ENCODE measurements at places on chromosomes 5 and 9.

- no peak for DNase-seq
Measured at GRCh38 chr5:147576646-147577535, 67.0 kb upstream of the DPYSL3 start.

- DNase-seq: no peak
Measured at GRCh38 chr9:101915482-101915881, 177.0 kb upstream of the GRIN3A start.

GRCh38 chr5:148090773-148091250 is 27.0 kb downstream of the SPINK5 start:
- DNase-seq: no peak

GRCh38 chr5:7894860-7895259 is 25.9 kb downstream of the MTRR start:
- DNase-seq: no peak

DNA sequence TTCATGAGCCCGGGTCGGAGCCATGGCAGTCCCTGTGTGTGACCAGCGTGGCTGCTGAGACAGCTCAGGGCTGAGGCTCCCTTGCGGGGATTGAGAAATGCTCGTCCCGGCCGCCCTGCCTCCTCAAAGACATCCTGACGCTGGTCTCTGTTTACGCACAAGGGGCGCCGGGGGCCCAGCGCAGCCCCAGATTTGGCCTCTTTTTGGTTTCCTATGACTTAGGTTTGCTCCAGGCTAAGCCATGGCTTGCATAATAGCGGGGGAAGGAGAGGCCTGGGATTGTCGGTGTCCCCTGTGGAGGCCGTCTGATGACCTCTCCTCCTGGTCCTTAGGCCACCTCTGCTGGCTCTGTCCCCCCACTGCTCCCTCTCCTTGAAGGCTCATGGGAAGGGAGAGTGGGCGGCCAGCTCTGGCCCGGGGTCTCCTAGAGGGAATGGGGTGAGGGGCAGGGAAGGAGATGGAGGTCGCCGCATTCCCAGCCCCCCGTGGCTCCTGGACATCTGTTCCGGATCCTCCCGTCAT is 3.5 kb downstream of the LAMC3 start:
- DNase-seq: no peak

GRCh38 chr5:81177061-81177460 is 56.1 kb upstream of the CKMT2 start:
- no peak for DNase-seq

DNA sequence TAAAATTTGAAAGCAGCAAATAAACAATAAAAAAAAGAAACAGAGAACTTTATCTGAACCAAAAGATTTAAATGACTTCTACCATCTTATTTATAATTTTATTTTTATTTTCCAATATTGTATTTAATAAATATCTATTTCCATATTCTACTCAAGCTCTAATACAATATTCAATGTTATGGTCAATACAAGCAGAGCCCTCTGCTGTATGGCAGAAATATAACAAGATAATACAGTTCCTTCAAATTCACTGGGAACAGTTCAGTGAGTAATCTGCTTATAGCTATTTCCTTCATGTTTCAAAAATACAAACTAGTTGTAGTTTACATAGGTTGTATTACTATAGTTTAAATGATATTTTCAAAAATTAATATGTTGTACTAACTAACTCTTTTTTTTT is 332.7 kb downstream of the PRDM9 start:
- DNase-seq: no peak

- DNase-seq: no peak
Measured at GRCh38 chr5:132979367-132979940, 16.0 kb upstream of the AFF4 start.

DNA sequence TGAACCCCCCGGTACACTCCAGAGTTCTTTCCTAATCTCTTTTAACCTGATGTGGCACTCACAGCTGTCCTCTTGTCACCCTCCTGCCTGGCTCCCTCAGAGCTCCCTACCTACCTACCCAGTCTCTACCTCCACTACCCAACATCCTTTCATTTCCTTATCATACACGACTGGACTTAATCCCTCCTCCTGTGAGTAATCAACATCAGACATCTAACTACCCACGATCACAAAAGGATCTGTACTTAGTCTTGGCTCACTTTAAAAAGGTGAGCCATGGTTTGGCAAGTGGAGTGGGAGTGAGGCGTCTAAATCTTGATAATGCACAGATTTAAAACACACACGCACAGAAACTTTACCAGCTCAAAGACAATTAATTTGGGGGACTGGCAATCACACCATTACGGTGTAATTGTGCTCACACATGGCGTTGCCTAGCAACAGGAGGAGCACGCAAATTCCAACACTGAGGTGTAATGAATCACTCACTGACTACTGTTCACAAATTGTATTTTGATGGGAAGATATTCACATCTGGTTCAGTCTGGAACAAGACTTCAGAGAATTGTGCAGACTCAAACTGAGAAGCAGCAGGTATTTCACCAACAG is 235.9 kb downstream of the EPB41L4A start:
- DNase-seq: no peak

GRCh38 chr9:93473411-93473810 is 20.0 kb upstream of the FAM120AOS start:
- DNase-seq: no peak

DNA sequence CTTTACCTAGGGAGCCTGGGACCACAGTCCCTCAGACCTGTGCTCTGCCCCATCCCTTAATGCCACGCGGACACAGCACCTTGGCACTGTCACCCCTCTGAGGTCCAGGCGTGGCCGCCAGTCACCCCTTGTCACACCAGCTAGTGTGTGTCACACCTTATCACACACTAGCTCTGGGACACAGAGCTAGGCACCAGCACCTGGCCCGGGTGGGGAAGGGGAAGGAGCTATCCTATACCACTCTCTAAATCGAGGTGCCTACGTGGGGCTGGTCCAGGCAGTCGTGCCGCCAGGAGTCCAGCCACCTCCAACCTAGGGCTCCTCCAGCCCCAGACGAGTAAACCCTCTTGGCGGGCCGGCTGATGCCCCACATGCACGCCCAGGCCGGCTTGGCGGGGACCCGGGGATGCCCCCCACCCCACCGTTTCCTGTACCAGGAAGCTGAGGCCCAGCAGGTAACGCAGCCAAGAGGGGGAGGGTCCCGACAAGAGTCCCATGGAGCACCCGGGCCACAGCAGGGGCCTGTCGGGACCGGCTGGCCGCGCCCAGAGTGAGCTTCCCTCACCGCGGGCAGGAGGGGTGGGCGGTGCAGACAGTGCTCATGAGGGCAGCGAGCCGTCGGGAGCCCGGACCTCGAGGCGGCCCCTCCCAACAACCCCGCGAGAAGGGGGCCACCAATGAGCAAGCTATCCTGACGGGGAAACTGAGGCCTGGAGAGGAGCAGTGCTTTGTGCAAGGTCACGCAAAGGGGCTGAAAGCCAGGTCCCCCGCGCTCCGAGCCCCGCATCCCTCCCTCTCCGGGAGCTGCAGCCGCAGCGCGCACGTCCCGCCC is 550 bp downstream of the CORO2A start:
- no peak for DNase-seq

- no peak for DNase-seq
Measured at GRCh38 chr9:13915591-13916301, 398.2 kb downstream of the NFIB start.

DNA sequence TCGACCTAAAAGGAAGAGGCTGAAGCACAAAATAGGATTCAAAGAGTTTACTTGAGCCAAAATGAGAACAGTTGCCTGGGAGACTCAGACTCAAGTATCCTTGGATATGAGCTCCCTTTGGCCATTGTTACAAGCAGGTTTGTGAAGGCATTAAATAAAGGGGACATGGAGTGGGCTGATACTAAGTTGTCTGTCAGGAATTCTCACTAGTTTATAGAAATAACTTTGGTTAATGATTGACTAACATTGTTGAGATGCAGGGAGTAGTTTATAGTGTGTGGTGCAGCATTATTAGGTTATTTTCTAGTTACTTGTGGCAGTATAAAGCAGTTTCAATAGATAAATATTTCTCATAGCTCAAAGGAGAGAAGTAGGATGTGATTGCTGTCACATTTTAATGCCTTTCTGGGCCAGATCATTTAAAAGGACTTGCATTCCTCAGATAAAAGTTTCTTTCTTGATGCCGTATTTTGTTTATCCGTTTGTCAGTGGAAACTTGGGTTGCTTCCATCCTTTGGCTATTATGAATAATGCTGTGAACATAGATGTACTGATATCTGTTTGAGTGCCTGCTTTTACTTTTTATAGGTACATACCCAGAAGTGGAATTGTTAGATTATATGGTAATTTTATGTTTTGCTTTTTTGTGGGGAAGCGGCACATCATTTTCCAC is 9.1 kb downstream of the AP3S1 start:
- DNase-seq: no peak

DNA sequence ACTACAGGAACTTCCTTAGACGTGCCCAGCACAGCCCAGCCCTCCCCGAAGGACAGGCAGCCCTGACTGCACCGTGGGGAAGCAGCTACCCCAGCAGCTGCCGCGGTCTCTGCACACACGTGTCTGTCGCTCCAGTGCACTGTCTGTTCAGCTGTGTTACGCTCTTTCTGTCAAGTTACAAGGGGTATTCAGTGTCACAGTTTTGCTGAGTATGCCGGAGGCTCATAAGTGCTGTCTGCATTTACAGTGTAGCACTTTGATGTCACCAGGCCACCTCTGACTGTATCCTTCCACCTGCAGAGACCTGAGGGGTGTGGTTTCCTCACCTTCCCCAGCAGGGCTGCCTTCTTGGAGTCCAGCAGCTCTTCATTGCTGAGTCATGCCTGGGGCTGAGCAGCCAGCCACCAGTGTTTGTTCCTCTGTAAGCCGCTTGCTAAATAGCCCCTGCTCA is 126.8 kb downstream of the EHMT1 start:
- DNase-seq: no peak

DNA sequence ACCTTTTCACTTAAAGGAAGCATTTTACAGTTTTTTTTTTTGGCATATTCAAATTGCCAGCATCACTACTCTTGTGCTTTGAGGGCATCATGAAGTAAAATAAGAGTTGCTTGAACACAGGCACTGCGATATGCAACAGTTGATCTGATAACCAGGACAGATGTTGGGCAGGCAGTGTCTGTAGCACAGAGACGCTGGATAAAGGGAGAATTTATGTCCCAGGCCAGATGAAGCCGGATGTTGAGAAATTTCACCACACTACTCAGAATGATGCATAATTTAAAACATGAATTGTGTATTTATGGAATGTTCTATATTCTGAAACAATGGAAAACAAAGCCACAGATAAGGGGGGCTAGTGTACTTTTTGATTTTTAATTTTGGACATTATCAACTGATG is 71.4 kb downstream of the SLC12A2 start:
- no peak for DNase-seq

DNA sequence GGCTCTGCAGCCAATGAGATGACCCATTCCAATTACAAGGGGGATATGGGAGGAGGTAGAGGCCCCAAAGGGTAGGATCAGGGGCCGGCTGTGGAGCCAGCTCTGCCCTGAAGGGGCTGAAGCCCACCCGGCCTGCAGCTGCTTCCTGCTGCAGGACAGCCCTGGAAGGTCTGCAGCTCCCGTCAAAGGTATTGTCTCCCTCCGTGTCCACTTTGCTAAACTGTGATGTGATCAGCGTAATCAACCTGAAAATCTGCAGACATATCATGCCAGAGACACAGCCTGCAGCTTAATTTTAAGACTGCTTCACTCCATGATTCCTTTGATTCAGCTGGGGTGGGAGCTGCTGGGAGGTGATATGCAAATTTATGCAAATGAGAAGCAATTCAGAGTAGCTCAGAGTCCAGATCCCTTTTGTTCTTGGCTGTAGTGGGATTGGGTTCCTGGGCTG is 90.7 kb downstream of the GADD45G start:
- no peak for DNase-seq

DNA sequence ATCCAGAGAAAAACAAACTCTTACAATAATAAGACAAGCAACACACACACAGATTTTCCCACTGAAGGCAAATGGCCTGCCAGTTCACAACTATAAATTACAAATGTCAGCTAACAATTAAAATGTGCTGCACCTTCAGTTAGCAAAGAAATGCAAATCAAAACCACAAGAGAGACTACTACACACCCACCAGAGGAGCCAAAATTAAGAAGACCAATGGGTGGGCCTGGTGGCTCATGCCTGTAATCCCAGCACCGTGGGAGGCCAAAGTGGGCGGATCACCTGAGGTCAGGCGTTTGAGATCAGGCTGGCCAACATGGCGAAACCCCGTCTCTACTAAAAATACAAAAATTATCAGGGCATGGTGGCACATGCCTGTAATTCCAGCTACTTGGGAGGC is 15.1 kb upstream of the IPPK start:
- DNase-seq: no peak

DNA sequence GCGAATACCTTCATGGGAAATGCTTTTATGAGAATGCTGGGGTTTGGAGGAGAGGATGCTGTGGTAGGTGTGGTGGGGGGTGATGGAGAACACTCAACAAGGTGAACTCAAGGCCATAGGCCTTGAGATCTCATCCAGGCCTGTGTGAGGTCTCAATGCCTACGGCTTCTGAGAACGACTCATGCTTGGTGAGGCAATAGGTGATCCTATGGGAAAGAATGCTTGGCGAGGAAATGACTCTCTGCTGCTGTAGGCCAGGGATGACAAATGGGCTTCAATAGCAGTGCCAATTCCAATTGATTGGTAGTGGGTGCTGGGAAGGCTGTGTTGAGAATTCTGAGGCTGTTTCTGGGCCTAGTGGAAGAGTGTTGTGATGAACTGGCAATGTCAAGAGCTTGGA is 280.2 kb upstream of the CLINT1 start:
- no peak for DNase-seq

- no peak for DNase-seq
Measured at GRCh38 chr9:127574072-127574993, 37.7 kb upstream of the STXBP1 start.

DNA sequence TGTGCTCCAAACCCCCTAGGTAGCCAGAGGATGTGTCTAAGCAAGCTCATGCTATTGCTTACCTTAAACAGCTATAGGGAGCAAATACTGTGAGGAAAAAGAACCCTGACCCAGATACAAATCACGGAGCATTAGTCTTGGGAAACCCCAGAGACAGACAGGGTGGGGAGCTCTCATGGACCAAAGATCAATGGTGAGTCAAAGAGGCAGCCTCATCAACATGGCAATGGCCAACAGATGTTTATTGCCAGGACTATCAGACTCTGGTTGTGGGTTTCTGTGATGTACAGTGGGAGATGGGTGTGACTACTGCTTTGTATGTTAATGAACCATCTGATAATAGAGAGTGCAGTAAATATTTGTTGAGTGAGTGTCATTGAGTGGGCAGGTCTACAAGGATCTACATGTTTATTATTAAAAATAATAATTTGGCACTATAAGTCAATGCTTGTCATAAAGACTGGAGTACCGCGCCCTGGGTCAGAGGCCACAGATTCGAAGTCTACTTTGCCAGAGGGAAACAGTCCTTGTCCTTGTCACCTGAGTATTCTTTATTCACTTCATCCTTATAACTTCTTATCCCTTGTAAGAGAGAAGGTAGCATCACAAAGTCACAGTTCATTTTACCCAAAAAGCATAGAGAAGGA is 56.5 kb upstream of the RAI14 start:
- no peak for DNase-seq

- no peak for DNase-seq
Measured at GRCh38 chr9:77475641-77476473, 172.3 kb downstream of the GNA14 start.

- DNase-seq: no peak
Measured at GRCh38 chr9:18877984-18878383, 155.0 kb downstream of the SAXO1 start.
